ENCODE measurements at places on chromosomes 2 and 18.

- DNase-seq, result no peak
Observed at GRCh38 chr2:168948621-168949212, 47.6 kb downstream of the G6PC2 start.

- no peak for DNase-seq
Observed at GRCh38 chr18:74488864-74489263, 7.3 kb upstream of the CNDP2 start.

DNA sequence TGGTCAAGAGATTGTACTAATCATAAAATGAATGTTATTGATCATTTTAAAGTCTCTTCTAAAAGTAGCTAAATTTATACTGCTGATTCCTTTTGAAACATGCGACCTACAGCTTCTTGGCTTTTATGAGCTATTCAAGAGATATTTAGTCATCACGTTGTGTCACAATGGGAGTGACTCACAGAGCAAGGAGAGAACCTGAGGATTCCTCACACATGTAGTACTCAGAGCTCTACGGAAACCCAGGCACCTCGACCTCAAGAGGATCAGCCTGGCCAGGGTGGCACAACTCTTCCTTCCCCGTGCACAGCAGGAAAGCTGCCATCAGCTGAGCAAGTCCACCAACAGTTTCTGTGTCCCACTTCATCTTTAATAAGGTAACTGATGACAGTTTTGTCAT lies at the start of gene DHRS9:
Gene DHRS9 (plus strand): TSS at position 223 of the 400 bp plus-strand sequence. CDS start 12,019 bp downstream, outside the sequence.
- DNase-seq, result no peak

DNA sequence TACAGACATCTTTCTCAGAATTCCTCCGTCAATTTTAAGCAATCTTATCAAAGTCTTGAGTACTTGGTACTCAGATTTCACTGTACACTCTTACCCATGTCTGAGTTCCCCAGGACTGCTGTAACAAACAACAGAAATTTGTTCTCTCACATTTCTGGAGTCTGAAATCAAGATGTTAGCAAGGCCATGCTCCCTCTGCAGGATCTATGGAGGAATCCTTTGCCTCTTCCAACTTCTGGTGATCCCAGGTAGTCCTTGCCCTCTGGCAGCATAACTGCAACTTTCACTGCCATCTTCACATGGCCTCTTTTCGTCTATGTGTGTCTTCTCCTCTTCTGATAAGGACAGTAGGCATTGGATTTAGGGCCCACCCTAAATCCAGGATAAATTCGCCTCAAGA lies 17.1 kb upstream of the CACNB4 start:
- no peak for DNase-seq

- DNase-seq, result no peak
Observed at GRCh38 chr2:2862386-2862785, 515.2 kb downstream of the EIPR1 start.

DNA sequence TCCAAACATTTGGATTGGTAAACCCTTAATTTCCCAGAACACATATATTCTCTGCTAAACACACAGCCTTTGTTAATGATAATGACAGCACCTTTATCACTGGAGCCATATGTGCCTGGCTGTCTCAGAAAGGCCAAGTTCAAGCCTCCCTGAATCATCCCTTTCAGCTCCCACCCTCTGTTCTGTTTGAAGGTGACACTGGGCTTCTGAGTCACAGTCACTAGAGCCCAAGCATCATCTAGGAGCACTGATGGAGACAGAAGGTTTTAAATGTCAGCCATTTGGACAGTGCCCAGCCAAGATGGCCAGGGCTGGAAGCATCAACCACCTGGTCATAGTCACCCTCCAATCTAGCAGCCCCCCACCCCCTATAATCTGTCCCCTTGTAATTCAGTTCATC lies 80.6 kb downstream of the NRP2 start:
- no peak for DNase-seq
